ENCODE measurements at places on chromosomes 6 and 20. TPM values are rescaled to one million over a fixed set of nuclear protein-coding genes. Genes with fewer than 3 reads are reported as not detected.

KCNQ5 gene
- 0.52 TPM for total RNA-seq

TENT5A gene
- 28.2 TPM for total RNA-seq

NR2E1 gene
- not detected for total RNA-seq

UNC5CL gene
- total RNA-seq, result 2.1 TPM

SLC35D3 gene
- total RNA-seq, result not detected

CLVS2 gene
- total RNA-seq, result under 0.01 TPM

PERP gene
- total RNA-seq, result 1.0 TPM

PSORS1C1 gene
- total RNA-seq, result under 0.01 TPM

BTN1A1 gene
- not detected for total RNA-seq

CCDC28A gene
- total RNA-seq, result 11.0 TPM

COL9A3 gene
- 8.9 TPM for total RNA-seq

OR2J3 gene
- not detected for total RNA-seq

CRISP3 gene
- total RNA-seq, result not detected

WFDC11 gene
- total RNA-seq, result not detected

ABCF1 gene
- 21.9 TPM for total RNA-seq

TRAPPC3L gene
- 0.52 TPM for total RNA-seq
